ENCODE measurements at places on chromosomes 3 and 15. TPM values are rescaled to one million over a fixed set of nuclear protein-coding genes. Genes with fewer than 3 reads are reported as not detected.

Gene FANCD2
- 3.4 TPM for polyA plus RNA-seq

Gene SYNM
- 0.04 TPM for polyA plus RNA-seq

Gene MESP1
- 0.05 TPM for polyA plus RNA-seq

Gene C3orf49
- polyA plus RNA-seq, result not detected

Gene SEMA3G
- 0.14 TPM for polyA plus RNA-seq

Gene ERC2
- 0.08 TPM for polyA plus RNA-seq

Gene SOX14
- polyA plus RNA-seq, result not detected

Gene DNAJB8
- polyA plus RNA-seq, result not detected

Gene SCN11A
- polyA plus RNA-seq, result 0.01 TPM

Gene P2RY14
- polyA plus RNA-seq, result not detected

Gene CAPN3
- 6.9 TPM for polyA plus RNA-seq

Gene GABRA5
- not detected for polyA plus RNA-seq

Gene GOLGA6A
- polyA plus RNA-seq, result not detected

Gene SCAANT1
- not detected for polyA plus RNA-seq
